ENCODE measurements at places on chromosomes 1 and 21.

GRCh38 chr1:18484721-18485120 is 4.0 kb downstream of the KLHDC7A start:
- DNase-seq = no peak

- DNase-seq = no peak
Observed at GRCh38 chr1:160407839-160408801, 7.8 kb downstream of the VANGL2 start.

DNA sequence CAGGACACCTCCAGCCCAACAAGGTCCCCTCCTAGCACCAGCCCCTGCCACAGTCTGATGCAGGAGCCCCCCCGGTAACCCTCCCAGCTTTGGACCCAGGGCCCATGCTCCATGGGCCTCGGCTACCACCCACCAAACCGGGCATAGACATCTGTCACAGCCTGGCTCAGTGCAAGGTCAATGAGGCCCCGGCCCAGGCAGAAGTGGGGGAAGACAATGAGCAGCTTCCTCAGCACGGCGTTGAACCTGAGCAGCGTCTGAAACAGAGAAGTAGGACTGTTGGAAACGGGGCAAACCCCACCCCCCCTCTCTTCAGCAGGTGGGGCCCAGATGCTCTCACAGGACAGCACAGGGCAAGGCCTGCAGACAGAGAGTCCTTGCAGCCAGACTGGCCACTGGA is 101.9 kb upstream of the GCLM start:
- DNase-seq = no peak

- no peak for DNase-seq
Observed at GRCh38 chr1:170221031-170221430, 75.3 kb downstream of the NTMT2 start.

DNA sequence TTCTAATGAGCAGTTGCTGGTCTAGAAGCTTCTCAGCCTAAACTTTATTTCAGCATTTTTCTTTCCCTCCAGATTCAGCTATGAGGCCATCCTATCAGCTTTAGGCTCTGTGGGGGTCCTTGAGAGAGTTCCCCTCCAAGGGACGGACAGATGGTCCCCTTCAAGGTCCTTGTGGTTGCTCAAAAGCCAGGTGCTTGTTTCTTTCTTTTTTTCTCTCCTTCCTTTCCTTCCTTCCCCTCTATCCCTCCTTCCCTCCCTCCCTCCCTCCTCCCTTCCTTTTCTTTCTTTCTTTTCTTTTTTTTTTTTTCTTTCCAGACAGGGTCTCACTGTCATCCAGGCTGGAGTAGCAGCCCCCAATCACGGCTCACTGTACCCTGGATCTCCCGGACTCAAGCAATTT is 1.2 kb upstream of the IL6R start:
- no peak for DNase-seq

- DNase-seq = no peak
Observed at GRCh38 chr1:220927442-220927841, 48.2 kb downstream of the HLX start.

DNA sequence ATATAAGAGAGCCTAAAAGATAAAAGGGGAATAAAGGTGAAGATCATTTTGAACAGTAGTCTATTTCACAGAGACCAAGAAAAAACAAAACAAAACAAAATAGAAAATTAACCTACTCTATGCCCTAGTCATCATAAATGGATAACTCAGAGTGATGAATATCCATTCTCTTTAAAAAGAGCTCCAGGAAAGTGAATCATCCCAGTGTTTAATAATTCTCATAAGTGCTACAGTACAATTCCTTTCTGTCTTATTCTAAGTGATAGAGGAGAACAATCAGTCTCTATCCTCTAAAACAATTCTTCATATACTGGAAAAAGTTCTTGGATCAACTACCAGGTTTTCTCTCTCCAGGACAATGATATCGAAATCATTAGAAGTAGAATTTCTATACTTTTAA is 45.8 kb downstream of the GDAP2 start:
- DNase-seq = no peak

DNA sequence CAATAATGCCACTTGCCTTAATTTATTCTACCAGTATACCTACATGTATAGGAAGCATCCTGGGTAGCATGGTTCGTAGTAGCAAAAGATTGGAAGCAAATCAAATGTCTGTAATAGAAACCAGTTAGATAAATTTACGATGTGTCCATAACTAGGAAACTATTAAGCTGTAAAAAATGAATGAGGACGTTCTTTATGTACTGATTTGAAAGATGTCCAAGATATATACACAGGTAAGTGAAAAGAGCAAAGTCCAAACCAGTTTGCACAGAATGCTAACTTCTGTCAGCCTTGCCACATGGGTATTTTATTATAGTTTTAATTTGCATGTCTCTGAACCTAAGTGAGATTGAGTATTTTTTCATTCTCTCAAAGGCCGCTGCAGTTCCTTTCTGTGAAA is 251.8 kb upstream of the IRF2BP2 start:
- no peak for DNase-seq

GRCh38 chr1:165354739-165355138 is 1.8 kb downstream of the LMX1A start:
- no peak for DNase-seq

GRCh38 chr1:154941333-154942013 is 5.0 kb upstream of the PMVK start:
- peak; percentile 47 for DNase-seq

DNA sequence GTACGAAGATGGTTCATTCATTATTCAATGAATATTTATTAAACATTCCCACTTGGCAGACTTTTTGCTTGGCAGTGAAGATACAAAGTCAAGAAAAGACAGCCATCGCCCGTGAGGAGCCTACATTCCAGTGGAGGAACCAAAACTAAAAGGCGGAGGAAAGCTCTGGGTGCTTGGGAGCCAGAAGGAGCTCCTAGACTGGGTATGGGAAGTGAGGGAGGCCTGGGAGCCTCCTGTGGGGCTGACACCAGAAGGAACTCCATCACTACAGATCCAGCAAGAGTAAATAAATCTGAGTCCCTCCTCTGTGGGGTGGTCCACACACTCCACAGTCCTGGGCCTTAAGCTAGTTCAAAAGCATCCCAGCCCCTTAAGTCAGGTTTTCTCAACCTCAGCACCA is 14.9 kb downstream of the RNASEL start:
- no peak for DNase-seq

- DNase-seq = no peak
Observed at GRCh38 chr1:193270996-193271395, 84.6 kb upstream of the B3GALT2 start.

DNA sequence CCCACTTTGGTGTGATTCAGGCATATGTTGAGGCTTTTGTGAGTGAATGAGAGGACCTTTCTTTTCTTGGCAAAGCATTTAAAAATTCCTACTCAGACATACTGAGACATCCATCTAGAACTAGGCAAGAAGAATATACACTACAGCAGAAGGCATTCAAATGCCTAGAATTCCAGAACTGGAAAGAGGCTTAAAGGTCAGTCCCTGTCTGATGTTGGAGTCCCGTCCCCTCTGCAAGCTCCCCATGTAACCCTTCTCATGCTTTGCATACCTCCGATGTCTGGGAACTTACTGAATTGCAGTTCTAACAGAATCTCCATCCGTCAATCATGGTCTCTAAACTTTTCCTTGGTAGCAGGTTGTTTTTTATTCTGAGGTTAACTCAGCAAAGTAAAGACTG is 152.9 kb downstream of the ATP6V1G3 start:
- peak; percentile 14 for DNase-seq

GRCh38 chr1:213389061-213389581 is 338.1 kb downstream of the RPS6KC1 start:
- DNase-seq = no peak

DNA sequence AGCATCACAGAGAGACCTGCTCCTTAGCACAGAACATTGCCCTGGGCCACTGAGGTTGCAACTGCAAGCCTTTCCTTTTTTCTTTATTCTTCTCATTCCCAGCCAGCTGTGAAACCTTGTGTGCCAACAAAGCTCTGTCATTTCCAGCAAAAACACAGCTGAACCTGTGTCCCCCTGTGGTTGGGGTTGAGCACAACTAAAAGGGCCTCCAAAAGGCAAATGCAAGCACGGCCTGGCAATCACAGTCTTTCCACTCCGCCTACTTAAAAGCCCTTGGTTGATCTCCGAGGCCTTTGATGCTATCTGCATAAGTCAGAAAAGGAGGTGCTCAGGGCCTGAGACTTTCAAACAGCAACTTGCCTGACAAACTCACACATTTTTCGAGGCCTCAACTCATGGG is 32.7 kb downstream of the SUSD4 start:
- no peak for DNase-seq

- DNase-seq = peak; percentile 19
Observed at GRCh38 chr1:57424231-57425027, 569 bp upstream of the DAB1 start.

- peak; percentile 37 for DNase-seq
Observed at GRCh38 chr1:6026095-6026809, 19.4 kb upstream of the KCNAB2 start.

DNA sequence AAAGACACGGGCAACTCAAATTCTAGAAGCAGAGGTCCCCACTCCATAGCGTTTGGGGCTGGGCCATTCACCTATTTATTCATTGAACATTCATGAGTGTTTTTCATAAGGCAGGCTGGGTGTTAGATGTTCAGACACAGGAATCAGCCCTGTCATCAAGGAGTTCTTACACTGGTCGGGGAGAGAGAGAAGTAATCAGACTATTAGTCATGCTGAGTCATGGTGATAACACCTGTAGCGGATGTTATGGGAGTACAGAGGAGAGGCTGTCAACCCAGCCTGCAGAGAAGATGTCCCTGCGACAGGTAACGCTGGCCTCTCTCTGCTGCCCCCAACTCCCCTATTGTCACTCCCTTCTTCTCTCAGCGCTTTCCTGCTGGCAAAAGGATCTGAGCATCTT is 17.2 kb downstream of the LY9 start:
- no peak for DNase-seq

DNA sequence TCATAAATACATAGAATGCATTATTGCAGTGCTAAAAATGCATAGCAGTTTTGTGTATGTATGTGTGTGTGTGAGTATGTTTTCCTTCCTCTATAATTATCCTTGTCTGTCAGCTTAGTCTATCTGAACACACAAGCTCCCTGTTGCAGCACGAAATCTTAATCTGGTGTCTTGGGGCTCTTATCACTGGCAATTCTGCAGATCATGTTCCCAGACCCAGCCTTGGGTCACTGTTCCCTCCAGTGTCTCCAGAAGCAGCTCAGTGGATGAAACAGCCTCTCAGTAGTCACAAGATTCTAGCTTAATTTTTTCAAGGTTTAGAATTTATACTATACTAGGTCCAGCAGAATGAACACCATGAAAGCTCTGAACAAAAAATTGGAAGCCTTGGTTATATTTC is 777.9 kb downstream of the MRPL39 start:
- no peak for DNase-seq

DNA sequence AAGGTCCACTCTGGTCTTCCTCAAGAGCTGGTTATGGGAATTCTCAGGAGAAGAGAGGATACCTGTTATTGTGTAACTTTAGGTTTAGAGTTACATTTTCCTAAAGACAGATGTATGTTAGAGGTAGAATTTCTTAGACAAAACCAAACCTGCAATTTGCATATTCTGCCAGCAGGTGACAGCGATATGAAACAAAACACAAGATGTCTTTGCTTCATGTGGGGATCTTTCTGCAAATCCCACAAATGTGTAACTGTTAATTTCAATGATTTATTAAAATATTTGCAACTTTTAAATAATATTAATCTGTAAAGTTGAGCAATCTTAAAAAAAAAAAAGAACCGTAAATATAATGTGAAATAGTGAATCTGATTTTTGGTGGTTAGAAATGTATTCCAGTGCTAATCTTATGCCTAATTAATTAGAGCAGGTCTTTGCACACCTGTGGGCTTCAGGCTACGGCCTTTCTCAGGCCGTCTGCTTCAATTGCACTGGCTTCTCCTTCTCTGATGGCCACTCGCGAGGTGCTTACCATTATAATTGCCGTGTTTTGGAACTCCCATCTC is 33.4 kb downstream of the FAM78B start:
- no peak for DNase-seq

DNA sequence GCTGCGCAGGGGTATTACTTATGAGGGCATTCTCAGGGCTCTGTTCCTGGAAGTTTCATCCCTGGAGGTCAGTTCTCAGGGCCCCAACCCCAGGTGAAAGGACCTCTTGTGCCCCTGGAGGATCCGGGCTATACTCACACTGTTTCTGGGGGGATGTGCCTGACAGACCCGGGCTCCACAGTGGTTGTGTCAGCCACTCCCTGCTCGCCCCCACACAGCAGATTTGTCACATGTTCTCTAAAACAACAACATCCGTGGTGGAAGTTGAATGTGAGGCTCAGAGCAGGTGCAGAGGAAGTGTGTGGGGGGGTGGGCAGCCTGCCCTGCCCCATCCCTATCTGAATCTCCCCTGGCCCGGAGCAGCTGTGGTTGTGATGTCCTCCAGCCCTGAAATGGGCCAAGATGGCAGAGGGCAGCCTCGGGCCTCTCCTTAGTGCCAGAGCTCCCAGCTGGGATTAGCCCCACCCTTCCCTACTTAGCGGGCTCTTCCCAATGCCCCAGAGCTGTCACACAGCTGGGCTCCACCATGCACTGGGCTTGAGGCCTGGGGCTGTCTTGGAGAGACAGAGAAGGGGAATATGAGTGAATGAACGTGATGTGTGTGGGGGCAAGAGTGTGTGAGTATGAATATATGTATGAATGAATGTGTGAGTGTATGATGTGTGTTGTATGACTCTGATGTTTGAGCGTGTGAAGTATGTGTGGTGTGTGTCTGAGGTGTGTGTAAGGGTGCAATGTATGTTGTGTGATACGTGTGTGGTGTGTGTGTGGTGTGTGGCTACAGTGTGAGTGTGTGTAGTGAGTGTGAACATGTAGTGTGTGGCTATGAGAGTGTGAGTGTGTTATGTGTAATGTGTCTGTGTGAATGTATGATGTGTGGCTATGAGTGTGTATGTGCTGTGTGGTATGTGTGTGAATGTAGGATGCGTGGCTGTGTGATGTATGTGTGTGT is 1.5 kb upstream of the FCMR start:
- DNase-seq = no peak

DNA sequence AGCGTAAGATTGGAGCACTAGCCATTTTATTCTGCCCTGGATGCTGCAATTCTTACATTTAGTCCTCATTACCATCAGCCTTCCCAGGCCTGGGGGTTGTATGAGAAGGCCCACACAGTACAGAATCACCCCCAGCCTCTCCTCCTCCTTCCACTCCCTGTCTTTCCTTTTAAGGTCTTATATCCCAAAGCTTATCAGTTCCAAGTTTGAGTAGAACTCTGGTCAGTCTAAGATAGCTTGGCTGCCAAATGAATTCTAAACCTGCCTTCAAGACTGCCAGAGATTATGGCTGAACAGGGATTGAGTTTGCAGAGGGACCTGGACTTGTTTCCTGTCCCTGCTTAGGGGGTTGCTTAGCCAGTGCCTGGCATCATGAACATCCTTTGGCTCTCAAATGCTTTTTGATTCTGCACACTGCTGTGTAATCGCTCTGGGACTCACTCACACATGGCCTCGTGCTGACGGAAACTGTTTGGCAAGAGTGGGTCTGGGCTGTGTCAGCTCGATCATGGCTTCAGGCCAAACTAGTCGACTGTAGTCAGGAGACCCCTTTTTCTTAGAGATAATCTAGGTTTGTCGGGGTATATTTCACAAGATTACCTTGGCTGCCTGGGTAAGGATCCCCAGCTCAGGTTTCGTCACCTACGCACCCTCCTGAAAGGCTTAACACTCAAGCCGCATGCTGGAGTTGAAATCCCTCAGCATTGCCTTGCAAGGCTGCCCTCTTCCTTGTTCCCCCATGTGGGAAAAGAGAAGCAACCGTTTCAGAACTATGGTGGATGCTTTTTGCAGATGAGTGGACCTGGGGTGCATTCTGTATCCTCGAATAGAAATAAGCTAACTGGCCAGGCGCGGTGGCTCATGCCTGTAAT is 252.6 kb downstream of the NFIA start:
- DNase-seq = no peak
